H1 (cell line): ENCODE measurements at places on chromosomes 4 and X. TPM values are rescaled to one million over a fixed set of nuclear protein-coding genes. Genes with fewer than 3 reads are reported as not detected.

The NXF2B gene
- total RNA-seq = not detected in 2 replicates

The FRAS1 gene
- 106 and 109 TPM in 2 replicates for total RNA-seq

The RS1 gene
- 0.15 TPM in 1 of 2 replicates, not detected in the other for total RNA-seq

The DCAF12L1 gene
- 4.5 and 5.3 TPM in 2 replicates for total RNA-seq

The PITX2 gene
- total RNA-seq = 0.44 and 0.67 TPM in 2 replicates

The GPRIN3 gene
- total RNA-seq = 1.4 and 1.6 TPM in 2 replicates

The TCEAL6 gene
- not detected in 2 replicates for total RNA-seq

The RADX gene
- total RNA-seq = 3.5 and 4.5 TPM in 2 replicates

The IL13RA2 gene
- total RNA-seq = not detected in 2 replicates

The EVC2 gene
- total RNA-seq = 5.9 and 6.4 TPM in 2 replicates

The ASMT gene
- 1.4 and 1.5 TPM in 2 replicates for total RNA-seq

The SLC9A7 gene
- 12.7 and 17.2 TPM in 2 replicates for total RNA-seq

The SPANXN3 gene
- not detected in 2 replicates for total RNA-seq

The CXCL9 gene
- total RNA-seq = not detected in 2 replicates

The VCX2 gene
- not detected in 2 replicates for total RNA-seq

The ZDHHC15 gene
- 2.8 and 3.5 TPM in 2 replicates for total RNA-seq

The POU4F2 gene
- not detected in 2 replicates for total RNA-seq

The ADAMTS3 gene
- total RNA-seq = 3.2 and 3.4 TPM in 2 replicates

The ZNF157 gene
- 2.0 and 2.2 TPM in 2 replicates for total RNA-seq

The ITM2A gene
- 34.9 and 35.7 TPM in 2 replicates for total RNA-seq

The N4BP2 gene
- 43.1 and 44.7 TPM in 2 replicates for total RNA-seq

The PACRGL gene
- 11.9 and 13.7 TPM in 2 replicates for total RNA-seq

The LRP2BP gene
- 0.30 and 0.40 TPM in 2 replicates for total RNA-seq

The RAB41 gene
- not detected in 2 replicates for total RNA-seq

The ODAM gene
- total RNA-seq = not detected in 2 replicates

The GABRG1 gene
- 0.36 and 0.43 TPM in 2 replicates for total RNA-seq

The SORCS2 gene
- total RNA-seq = 0.75 and 1.8 TPM in 2 replicates

The CNKSR2 gene
- 16.3 and 19.8 TPM in 2 replicates for total RNA-seq

The SMARCA1 gene
- total RNA-seq = 54.4 and 55.8 TPM in 2 replicates

The TEX11 gene
- 0.61 and 0.74 TPM in 2 replicates for total RNA-seq

The SLC4A4 gene
- 1.2 and 2.8 TPM in 2 replicates for total RNA-seq

The NRK gene
- total RNA-seq = 7.0 and 8.3 TPM in 2 replicates

The NPFFR2 gene
- 0.26 TPM in 1 of 2 replicates, not detected in the other for total RNA-seq

The GAGE2A gene
- not detected in 2 replicates for total RNA-seq

The HUWE1 gene
- 252 and 257 TPM in 2 replicates for total RNA-seq

The CXCR3 gene
- not detected in 2 replicates for total RNA-seq

The IL21 gene
- total RNA-seq = not detected in 2 replicates

The MAGEA4 gene
- total RNA-seq = 0.27 and 0.45 TPM in 2 replicates

The F11 gene
- total RNA-seq = 0.54 and 0.99 TPM in 2 replicates

The GPM6B gene
- 123 and 132 TPM in 2 replicates for total RNA-seq

The TAF7L gene
- total RNA-seq = not detected in 2 replicates

The NUP62CL gene
- total RNA-seq = 2.6 and 3.3 TPM in 2 replicates

The IL3RA gene
- not detected in 2 replicates for total RNA-seq

The MAGEA11 gene
- not detected in 2 replicates for total RNA-seq

The AKAP14 gene
- total RNA-seq = 1.3 and 1.7 TPM in 2 replicates

The BEND4 gene
- total RNA-seq = 42.9 and 45.4 TPM in 2 replicates

The PAGE1 gene
- total RNA-seq = not detected in 2 replicates

The ASB12 gene
- 1.2 and 1.3 TPM in 2 replicates for total RNA-seq

The WWC2 gene
- total RNA-seq = 135 and 138 TPM in 2 replicates

The MFAP3L gene
- 9.8 and 13.9 TPM in 2 replicates for total RNA-seq

The RPA4 gene
- total RNA-seq = 0.24 and 0.34 TPM in 2 replicates

The GRPEL1 gene
- total RNA-seq = 39.9 and 43.0 TPM in 2 replicates

The SSX4 gene
- total RNA-seq = 0.32 TPM in 1 of 2 replicates, not detected in the other
